ENCODE measurements at places on chromosomes 7 and 10.

DNA sequence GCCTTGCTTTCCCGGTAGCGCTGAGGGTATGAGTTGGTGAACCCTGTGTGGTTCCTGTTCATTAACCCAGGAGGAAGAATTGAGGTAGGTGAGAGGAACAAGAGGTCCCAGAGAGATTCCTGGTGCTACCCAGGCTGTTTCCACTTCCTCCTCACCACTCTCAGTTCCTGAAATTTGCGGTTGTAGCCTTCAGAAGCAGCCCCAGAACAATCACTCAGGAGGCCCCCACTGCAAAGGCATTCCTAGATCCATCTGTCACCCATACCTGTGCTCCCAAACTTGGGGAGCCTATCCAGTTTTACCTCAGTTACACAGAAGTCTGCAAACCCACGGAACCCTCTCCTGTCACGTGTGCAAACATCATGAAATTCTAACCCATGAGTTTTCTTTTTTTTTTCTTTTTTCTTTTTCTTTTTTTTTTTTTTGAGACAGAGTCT is 9.0 kb upstream of the PIP4K2A start:
- peak; percentile 21 for DNase-seq

DNA sequence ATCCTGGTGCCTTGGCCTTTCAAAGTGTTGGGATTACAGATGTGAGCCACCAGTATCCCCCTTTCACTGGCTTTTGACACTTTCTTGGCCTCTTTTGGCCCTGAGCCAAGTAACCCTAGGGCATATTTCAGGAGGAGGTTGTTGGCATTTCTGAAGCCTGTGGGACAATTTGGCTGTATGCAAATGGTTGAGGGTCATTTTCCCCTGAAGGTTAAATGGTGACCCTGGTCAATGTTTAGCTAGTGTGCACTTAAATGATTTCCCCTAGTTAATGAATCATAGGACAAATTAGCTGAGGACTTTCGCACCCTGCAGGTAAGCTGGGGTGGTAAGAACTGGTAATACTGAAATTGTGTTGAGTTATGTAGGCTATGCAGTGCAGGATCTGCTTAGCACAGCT is 660.5 kb downstream of the LRMDA start:
- no peak for DNase-seq

GRCh38 chr7:153443032-153443701 is 609.0 kb upstream of the DPP6 start:
- no peak for DNase-seq

GRCh38 chr7:28140979-28141378 is 39.6 kb downstream of the JAZF1 start:
- no peak for DNase-seq

GRCh38 chr10:113337142-113337541 is 215.7 kb upstream of the HABP2 start:
- DNase-seq: no peak

- DNase-seq: no peak
Observed at GRCh38 chr7:76220185-76221057, 18.7 kb downstream of the SRRM3 start.

- DNase-seq: no peak
Observed at GRCh38 chr10:94274142-94274787, 88.5 kb downstream of the NOC3L start.

- DNase-seq: no peak
Observed at GRCh38 chr7:69276011-69276729, 322.1 kb upstream of the AUTS2 start.

DNA sequence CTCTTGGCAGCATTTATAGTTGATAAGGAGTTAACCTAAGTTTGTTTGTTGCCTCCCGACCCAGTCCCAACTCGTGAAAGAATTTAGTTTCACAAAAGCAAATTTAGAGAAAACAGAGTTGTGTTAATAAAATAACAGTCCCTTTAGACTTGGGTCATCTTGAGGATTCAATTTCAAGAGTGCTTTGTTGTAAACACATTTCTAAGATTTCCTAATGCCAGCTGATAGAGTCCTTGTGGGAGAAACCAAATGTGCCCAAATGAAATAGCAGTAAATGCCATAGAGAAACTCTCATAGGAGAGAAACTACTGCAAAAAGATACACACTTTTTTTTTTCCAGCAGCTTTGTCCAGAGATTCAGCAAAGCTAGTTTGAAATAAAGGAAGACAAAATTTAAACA is 211.3 kb upstream of the BMPER start:
- DNase-seq: no peak

DNA sequence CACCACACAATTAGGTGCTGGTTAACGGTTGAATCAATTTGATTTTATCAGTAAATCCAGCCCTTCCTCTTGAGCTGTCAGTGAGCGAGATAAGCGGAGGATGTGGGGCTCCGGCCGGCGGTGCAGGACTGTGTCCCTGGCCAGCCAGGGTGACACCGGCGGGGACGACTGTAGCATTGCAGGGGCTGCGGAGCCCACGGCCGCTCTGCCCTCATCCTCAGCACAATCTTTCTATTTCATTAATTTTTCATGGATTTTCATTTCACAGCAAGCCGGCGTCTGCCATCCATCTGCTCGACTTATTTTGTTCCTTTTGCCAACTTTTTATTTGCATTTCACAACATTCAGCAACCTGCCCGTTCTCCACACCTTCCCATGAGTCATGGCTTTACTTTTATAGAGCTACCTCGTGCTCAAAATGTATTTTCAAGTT is 4.7 kb downstream of the ADARB2 start:
- no peak for DNase-seq

DNA sequence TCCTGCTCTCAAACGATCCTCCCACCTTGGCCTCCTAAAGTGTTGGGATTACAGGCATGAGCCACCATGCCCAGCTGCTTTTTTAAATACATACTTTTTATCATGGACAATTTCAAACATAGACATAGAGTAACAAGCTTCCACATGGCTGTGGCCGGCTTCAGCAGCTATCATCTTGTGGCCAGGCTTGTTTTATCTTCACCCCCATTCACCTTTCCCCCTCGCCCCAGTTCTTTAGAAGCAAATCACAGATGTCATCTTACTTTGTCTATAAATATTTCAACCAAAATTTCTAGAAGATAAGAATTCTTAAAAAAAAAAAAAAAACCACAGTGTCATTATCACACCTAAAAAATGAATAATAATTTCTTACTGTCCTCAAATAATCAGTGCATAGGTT is 5.9 kb downstream of the FOXK1 start:
- DNase-seq: no peak

GRCh38 chr7:119925581-119926289 is 347.2 kb upstream of the KCND2 start:
- no peak for DNase-seq

GRCh38 chr7:139286144-139286543 is 55.0 kb upstream of the FMC1 start:
- DNase-seq: no peak

DNA sequence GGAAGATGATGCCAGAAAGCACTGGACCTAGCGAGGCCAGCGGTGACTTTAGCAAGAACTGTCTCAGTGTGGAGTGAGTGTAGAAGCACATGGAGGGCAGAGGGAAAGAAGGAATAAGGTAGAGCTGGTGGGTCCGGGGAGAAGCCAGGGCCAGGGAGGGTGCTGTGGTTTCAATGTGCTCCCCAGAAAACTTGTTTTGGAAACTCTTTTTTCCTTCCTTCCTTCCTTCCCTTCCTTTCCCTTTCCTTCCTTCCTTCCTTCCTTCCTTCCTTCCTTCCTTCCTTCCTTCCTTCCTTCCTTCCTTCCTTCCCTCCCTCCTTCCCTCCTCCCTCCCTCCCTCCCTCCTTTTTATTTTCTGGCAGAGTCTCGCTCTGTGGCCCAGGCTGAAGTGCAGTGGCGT is 5.5 kb upstream of the RARRES2 start:
- no peak for DNase-seq

DNA sequence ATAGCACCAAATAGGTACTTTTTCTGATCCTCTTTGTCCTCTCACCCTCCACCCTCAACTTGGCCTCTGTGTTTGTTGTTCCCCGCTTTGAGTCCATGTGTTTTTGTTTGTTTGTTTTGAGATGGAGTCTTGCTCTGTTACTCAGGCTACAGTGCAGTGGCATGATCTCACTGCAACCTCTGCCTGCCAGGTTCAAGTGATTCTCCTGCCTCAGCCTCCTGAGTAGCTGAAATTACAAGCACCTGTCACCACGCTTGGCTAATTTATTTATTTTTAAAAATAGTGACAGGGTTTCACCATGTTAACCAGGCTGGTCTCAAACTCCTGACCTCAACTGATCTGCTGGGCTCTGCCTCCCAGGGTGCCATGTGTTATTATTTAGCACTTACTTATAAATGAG is 5.3 kb downstream of the ZNF273 start:
- no peak for DNase-seq

- DNase-seq: no peak
Observed at GRCh38 chr7:40722242-40722641, 587.4 kb downstream of the SUGCT start.

DNA sequence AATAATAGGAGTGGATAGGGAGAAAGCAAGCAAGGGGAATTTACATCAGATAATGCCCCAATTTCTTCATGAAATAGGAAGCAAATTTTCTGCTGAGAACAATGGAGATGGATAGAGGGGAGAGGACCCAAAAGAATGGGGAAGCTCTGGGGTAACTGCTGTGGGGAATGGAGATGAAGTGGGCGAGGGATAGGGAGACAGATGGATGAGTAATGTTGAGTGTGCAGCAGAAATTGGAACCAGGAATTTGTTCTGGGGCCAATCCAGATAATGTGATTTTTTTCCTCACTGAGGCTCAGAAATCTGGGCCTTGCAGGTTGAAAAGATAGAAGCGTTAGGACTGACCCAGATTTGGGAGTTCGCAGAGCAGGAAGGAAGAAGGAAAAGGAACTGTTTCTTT is 24.5 kb upstream of the MRC1 start:
- DNase-seq: no peak

DNA sequence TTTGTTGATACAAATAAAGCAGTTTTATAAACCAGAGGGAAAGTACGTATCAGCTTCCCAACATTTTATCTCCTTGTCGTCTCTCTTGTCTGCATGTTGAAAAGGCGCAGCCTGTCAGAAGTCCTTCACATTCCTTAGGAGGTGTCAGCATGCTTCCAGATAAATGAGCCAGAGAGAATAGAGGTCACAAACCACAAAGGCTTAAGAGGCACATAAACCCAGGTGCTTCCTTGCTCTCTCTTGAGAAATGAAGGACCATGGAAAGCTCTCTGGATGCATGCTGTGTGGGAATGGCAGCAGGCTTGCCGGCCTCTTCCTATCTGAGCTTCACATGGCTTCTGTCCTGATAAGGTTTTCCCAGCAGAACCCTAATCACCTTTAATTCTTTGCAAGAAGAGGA is 448.5 kb downstream of the XPNPEP1 start:
- DNase-seq: no peak

DNA sequence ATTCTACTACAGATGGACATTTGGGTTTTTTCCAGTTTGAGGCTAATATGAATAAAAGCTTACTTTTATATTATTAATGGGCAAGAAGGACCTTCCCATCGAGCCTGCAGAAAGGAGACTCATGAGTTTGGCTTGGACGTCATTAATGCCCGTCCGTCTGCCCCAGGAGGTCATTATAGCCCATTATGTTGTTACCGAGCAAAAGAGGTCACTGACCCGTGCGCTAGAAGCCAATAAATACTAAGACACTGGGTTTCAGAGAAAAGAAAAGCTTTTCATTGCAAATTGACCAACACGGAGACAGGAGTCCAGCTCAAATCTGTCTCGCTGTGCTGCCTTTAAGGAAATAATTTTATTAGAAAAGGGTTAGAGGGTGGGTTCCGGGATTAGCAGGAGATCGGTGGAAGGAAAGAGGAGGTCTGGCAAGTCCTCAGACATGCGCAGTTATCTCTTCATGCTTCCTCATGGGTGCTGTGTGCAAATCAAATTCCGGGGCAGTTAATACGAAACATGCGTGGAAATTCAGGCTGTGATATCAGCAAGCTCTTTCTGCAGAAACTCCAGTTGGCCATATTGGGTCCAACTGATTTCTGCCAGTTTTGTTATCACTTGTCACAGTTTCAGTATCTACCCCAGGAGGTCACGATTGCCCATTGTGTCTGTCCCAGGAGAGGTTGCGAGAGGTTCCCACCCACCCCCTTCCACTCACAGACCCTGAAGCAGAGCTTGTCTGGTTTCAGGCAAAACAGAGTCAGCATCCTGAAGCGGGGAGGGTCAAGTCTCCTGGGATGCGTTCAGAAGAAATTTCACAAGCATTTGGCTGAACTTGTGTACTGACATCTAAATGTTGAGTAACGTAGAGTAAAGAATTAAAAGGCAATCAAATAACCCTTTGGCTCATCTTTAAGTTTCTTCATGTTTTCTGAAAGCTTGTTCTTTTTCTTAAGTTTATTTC is 1.1 kb upstream of the GALNTL5 start:
- DNase-seq: no peak

DNA sequence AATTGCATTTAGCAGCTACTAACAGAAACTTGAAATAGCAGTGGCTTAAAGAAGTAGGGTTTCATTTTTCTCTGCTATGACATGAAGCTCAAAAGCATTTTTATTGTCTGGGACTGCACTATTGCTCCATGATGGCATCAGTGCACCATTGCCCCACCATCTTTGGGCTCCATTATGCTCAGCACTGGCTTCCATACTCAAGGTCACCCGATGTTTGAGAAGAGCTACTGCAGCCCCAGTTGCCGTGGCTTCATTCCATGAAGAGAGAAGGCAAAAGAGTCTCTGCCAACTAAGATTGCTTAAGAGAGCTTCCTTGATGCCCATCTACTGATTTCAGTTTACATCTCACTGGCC is 192.2 kb upstream of the LRGUK start:
- DNase-seq: no peak

DNA sequence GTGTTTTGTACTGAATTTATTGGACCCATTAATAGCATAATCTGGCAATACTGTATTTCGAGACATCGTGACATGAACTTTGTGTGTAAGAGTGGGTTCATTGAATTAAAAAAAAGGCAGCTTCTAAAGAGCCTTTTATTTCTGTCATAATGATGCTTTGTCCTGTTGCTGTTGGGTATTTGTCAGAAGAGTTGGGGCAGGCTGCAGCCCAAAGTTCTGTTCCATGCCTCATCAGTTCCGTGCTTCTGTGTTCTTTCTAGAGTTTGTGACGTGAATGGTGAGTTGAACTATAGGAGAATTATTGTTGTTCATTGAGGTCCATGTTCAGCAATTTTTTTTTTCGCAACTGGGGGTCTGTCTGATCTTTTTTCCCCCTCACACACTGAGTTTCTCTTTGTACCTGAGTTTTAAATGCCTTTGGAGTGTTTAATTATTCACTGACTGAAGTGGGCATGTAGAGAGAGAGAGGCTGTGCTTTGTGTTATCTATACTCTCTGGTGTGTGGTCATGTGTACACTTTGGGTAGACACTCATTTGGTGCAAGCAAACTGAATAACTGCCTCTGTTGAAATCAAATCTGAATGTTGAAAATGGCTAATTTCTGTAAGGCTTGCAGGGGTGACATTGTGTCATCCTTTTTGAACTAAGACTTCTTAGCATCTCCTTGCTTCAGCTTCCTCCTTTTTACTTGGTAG is 69.8 kb downstream of the ADD3 start:
- peak; percentile 43 for DNase-seq

DNA sequence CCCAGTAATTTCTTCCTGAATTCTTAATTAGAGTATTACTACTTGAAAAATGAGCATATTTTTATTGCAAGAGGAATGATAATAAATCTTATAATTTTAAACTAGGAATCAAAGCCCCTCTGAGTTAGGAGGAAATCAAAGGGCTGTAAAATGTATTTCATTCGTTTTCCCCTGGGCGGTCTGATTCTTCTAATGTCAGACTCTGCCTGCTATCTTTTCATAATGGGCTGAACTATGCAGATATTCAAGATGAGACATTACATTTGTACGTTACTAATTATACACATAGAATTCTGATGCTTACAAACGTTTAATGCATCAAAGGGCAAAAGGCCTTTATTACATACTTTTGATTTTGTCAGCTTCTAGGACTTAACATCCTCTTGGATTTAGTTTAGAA is 16.0 kb upstream of the TRUB1 start:
- no peak for DNase-seq

Measured in SIG-M5 (cell line).